Germinal center (tissue), 1 donor: ENCODE measurements at places on chromosomes 3 and 15.
A peak's percentile ranks its signal among the peaks of the same experiment; 100 is the strongest.

DNA sequence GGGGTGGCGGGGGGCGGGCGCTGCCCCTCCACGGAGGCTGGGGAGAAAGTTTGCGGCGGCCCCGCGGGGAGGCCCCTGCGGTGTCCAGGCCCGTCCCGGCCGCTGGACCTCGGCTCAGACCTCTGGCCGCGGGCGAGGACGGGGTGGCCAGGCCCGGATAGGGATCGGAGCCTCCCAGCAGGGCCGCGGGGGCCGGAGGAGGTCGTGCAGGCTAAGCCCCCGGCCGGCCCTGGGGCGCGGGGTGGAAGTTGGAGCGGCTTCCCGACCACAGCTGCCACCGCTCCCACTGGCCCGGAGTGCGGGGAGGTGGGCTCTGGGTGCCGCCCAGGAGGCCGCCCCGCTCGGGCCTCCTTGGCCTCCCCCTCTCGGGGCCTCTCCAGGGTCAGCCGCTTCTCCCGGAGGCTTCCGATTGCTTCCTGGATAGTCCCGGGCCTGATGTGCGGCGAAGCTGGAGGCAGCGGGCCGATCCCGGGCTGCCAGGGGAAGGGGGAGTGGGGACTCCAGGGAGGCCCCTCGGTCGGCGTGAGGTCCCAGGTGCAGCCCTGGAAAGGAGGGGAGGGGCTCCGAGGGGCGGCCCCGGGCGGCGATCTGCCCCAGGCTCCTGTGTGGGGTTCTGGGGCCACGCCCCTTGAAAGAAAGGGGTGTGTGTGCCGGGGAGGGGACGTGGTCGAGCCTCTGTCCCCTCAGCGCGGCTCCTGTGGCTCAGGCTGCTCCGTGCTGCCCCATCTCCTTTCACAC is 907 bp downstream of the PLXNA1 start:
- no peak for DNase-seq

DNA sequence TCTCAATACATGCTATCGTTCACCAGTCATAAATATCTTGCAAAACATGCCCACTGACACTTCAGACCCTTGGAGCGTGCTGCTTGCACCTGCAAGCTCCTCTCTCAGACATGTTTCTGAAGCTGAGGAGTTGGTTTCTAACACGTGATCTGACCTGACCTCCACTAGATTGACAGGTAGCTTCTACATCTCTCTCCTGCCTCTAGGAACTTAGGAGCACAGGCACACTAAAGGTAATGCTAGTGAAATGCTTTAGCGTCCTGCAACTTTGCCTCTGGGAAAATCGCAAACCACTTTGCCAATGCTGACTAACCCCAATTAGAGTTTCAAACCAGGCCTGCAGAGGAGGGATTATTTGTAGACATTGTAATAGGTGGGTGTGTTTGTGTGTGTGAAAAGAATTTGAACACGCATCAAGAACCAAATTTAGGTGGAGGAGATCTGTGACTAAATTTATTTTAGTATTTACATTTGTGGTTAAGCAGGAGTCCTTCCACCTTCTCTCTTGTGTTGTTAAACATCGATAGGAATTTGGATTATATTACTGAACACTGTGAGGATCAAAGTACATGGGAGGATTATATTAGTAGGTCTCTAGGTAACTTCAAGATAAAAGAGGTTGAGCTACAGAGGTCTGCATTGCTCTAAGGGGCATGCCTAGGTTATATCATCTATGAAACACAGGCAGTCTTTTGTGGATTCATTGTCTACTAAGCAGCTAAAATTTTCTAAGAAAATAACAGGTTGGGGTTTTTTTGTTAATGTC is 86.7 kb upstream of the ZBED2 start:
- no peak for DNase-seq

DNA sequence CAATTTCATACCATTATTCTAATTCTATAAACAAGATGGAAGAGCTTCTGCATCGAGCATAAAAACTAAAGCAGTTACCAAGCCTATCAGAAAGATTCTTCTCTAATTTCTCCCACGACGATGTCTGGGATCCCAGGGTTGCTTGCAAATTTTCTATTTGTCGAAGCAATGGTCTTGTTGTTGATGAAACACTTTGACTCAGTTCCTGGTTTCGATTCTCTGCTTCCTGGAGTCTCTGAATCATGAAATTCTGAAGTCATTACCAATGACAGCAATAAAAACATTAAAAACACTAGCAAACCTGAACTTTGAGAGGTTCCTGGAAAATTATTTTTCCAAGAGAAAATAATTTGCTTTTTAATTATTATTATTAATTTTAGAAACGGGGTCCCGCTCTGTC is 18.7 kb downstream of the TMF1 start:
- DNase-seq: no peak

DNA sequence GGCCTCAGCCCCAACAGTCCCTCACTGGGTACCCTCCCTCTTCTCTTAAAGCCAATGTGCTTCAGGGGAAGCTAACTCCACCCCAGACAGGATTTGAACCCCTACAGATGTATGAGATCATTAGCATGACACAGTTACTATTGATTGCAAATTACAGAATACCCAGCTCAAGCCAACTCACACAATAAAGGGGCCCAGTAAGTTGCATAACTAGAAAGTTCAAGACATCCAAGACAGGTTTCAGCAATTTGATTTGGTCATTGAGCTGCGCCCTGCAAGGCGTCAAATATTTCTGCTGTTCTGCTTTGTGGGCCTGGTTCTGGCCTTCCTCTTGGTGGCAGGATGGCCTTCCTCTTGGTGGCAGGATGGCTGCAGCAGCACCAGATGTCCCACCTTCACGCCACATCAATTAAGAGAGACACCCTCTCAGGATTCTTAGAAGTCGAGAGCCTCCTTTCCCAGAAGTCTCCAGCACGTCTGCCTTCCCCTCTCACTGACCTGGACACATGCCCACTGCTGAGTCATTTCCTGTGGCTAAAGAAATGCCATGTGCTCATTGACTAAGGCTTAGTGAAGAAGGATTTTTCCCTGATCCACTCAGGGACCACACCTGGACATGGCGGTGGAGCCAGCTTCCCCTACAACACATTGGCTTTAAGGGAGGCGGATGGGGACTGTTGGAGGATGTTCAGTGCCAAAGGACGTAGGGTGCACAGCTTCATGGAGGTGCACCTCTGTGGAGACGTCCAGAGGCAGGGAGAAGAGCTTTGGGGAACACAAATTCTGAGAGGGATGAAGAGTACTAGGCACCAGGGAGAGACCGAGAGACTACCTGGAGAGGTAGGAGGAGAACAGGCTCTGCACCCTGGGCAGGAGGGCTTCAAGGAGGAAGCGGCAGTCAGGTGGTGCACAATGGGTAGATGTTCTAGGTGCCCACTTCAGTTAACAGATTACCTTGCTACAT is 49.1 kb downstream of the DNASE1L3 start:
- no peak for DNase-seq

DNA sequence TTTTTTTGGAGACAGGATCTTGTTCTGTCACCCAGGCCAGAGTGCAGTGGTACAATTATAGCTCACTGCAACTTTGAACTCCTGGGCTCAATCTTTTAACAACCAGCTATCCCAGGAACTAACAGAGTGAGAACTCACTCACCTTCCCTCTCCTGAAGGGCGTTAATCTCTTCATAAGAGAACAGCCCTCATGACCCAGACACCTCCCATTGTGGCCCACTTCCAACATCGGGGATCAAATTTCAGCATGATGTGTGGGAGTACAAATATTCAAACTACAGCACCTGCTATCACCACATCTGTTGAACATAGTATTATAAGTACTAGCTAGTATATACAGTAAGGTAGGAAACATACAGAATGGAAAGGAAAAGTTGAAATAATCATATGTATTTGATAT is 132.5 kb downstream of the DOCK3 start:
- no peak for DNase-seq

DNA sequence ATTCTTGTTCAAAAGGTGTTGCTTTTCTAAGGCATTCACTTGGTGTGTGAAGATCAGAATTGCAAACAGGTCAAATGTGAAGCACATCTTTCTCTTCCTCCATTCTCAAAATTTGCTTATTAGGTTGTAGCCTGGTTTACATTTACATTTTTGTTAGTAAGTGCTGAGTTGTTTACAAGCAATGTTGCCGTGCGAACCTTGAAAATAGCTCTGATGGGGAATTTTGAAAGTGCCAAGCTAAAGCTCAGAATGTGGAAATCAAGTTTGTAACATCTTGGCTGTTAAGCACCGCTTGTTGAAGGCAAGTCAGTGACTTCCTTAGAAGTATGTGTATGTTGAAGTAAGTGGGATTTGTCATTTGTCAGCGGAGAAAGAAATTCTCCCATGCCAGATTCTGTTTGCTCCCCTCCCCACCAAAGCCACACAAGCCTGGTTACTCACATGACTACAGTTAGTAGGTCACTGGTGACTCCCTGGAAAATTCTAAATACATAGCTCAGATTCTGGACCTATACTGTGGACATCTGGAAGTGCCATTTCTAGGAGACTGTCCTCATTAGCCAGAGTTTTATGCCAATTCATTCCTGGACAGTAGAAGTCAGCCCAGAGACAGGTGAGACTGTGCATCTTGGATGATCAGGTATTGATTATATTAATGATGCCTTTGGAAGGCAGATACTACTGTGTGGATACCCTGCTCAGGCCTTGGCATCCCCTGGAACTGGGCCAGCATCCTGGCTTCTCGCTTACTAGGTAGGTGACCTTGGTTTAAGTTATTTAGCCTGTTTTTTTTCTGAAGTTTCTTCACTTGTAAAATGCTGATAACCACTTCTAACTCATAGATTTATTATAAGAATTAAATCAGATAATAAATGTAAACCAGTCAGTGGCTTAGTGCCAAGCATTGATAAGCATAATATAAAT is 390.6 kb upstream of the SEMA6D start:
- DNase-seq: no peak

- no peak for DNase-seq
These were observed 15.1 kb upstream of the PRICKLE2 start for GRCh38 chr3:64240396-64240795.

- no peak for DNase-seq
These were observed 44.8 kb downstream of the TBC1D2B start for GRCh38 chr15:78032671-78033070.

DNA sequence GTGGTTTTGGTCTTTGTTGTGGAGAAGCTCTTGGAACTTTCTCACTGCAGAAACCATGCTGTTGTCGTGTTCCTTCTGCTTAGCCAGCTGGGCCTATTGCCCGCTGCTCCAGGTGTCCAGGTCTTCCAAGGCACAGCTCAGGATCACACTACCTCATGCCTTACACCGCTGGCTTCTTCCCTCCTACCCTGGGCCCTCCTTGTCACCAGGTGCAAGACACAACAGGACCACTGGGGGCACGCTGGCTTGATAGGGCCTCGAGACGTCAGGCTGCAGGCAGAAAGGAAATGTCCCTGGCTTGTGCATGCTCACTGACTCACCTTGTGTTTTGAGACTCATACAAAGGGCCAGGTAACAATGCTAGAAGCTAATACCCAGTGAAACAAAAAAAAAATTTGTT is 32.3 kb downstream of the PAQR9 start:
- peak; percentile 66 for DNase-seq

- DNase-seq: no peak
These were observed 105.4 kb downstream of the TLE3 start for GRCh38 chr15:69992348-69992747.

DNA sequence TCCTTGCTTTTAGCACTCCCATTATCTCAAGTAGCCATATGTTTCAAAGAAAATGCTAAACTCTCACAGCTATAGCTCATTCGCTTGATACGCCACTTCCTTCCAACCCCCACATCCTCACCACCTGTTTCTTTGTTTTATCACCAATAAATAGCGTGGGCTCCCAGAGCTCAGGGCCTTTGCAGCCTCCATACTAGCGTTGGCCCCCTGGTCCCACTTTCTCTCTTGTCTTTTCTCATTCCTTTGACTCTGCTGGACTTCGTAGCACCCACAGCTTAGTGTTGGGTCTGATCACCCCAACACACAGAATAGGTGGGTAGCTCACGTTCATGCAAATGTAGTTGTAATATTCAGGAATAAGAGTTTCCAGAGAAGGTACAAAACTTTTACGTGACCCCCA is 4.1 kb upstream of the GPD1L start:
- DNase-seq: no peak

- no peak for DNase-seq
These were observed 360.5 kb downstream of the EPHA3 start for GRCh38 chr3:89467898-89468363.

DNA sequence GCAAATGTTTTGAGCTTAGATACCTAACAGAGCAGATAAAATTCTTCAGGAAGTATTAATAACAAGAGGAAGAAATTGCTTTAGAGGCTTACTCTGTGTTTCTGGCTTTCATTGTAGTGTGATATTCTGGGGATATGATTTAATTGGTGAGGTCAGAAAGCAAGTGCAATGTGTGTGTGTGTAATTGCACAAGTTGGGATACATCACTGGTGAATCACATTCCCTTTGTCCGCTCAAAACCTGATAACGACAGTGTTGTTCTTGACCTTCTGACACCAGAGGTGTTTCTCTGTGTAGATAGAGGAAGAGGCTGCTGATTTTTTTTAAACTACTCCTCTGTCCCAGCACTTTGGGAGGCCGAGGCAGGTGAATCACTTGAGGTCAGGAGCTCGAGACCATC is 161.1 kb downstream of the CACNA2D3 start:
- DNase-seq: no peak

- DNase-seq: no peak
These were observed 733.7 kb upstream of the CFAP20DC start for GRCh38 chr3:59783468-59783988.

GRCh38 chr15:70355275-70355795 is 257.6 kb upstream of the TLE3 start:
- no peak for DNase-seq

DNA sequence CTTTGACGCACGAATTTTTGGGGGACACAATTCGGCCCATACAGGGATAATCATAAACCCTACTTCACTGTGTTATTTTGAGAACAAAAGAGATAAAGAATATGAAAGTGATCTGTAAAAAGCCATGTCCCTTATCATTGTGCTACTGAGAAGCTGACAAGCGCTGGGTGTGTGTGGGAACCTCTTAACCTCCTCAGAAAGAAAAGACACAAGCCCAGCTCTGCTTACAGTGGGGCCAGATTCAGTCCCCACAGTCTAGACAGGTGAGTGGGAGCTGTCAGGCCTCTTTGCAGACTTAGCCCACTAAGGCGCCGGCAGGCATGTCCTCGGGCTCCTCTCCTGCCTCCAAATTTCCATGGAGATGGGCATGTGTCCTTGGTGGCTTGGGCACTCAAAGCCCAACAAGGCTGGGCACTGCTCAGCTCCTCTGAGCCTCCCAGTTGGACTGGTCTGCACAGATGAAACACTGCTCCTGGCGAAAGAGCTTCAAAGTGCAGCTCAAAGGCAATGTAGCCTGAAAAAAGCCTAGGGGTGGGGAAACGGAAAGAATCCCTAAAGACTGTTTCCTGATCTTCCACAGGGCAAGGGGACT is 64.4 kb upstream of the ETV5 start:
- no peak for DNase-seq

- DNase-seq: no peak
These were observed 25.3 kb downstream of the CHD2 start for GRCh38 chr15:92925454-92925853.
